ENCODE measurements at places on chromosomes 1 and 21. TPM values are rescaled to one million over a fixed set of nuclear protein-coding genes. Genes with fewer than 3 reads are reported as not detected.

- no peak for DNase-seq
These were observed 92.5 kb upstream of the C21orf91 start for GRCh38 chr21:17911628-17912027.

DNA sequence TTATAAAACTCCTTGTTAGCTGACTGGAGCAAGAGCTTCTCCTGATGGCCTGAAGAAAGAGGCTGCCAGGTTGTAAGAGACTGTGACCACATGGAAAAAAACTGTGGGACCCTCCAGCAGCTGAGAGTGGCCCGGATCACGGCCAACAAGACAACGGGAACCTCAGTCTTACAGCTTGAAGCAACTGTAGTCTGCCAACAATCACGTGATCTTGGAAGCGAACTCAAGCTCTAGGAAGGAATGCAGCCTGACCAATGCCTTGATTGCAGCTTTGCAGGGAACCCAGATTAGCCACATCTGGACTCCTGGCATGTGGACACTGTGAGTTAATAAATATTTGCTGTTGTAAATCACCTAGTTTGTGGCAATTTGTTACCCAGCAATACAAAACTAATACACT, 442.6 kb upstream of the PRMT6 start:
- no peak for DNase-seq

GRCh38 chr1:46699666-46700065, 19.2 kb downstream of the EFCAB14 start:
- DNase-seq = no peak

DNA sequence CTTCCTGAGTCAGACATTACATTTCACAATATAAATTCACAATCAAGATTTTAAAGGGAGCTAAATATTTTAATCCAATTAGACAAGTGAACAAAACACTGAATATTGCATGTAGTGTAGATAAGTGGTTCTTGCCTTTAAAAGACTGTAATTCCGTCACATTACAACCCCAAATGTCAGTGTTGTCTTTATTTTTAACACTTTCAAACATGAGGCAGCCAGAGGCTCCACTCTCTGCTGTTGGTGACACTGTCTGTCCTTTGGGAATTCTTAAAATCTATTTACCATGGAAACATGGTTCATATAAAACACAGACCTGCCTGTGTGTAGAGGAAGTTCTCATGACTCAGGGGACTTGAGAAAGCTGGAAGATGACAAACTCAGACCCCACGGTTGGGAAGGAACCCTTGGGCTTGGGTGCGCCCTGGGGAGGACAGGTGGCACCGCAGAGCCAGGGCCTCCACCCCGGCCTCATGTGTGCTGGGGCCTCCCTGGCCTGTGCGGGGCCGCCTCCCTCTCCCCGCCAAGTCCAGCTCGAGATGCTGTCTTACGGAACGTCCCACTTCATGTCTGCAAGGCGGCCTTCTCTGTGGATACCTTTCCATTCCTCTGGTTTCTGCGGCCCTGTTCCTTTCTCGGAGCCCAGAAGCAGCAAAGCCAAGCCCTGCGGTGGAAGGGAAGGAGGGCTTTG, 239.0 kb downstream of the SDCCAG8 start:
- no peak for DNase-seq

GRCh38 chr1:41365772-41366454, 4.7 kb downstream of the FOXO6 start:
- no peak for DNase-seq

- no peak for DNase-seq
These were observed 73.3 kb upstream of the TINAGL1 start for GRCh38 chr1:31502926-31503511.

GRCh38 chr1:30305519-30305918, 417.9 kb downstream of the MATN1 start:
- DNase-seq = no peak

The PGBD5 gene
- total RNA-seq = 72.4 TPM

The ZNF648 gene
- not detected for total RNA-seq

The ADAMTS4 gene
- 12.3 TPM for total RNA-seq
